Thoracic aorta (tissue), 2 donors: ENCODE measurements at places on chromosomes 2 and 18.

DNA sequence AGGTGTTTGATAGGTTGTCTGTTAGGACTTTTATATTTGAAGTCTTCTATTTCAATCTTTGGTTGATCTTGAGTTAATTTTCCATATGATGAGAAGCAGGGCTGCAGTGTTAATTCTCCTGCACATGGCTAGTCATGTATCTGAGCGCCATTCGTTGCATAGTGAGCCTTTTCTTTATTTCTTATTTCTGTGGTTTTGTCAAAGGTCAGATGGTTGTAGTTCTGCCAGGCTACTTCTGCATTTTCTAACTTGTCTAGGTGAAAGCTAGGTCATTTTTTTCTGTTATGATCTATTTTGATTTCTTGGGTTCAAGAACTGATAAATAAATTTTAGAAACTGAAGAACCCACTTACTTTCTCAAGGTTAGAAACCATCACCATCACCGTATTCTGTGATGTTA is 56.7 kb downstream of the CCDC74A start:
- H3K4me3 ChIP-seq, result no peak overlapping the region
- H3K27me3 ChIP-seq, result no peaks in the 10 kb centered on the region
- DNase-seq, result no peak

- no peak overlapping the region for H3K4me3 ChIP-seq
- no peaks in the 10 kb centered on the region for H3K27me3 ChIP-seq
- H3K36me3 ChIP-seq, result no peaks in the 10 kb centered on the region
- H3K27ac ChIP-seq, result no peak overlapping the region
- H3K4me1 ChIP-seq, result peaks cover 14% of the 10 kb centered on the region
Measured at GRCh38 chr2:206984206-206984605, 44.9 kb downstream of the CPO start.

- H3K27me3 ChIP-seq, result no peaks in the 10 kb centered on the region
- peak overlapping the region; percentile 85 for H3K4me3 ChIP-seq
- peaks cover 20% of the 10 kb centered on the region for H3K4me1 ChIP-seq
- peak overlapping the region; percentile 92 for H3K27ac ChIP-seq
Measured at GRCh38 chr2:226794751-226795171, 4.9 kb downstream of the IRS1 start.

GRCh38 chr2:134572314-134573084 is 146.3 kb downstream of the TMEM163 start:
- H3K4me1 ChIP-seq, result no peaks in the 10 kb centered on the region
- H3K27ac ChIP-seq, result no peak overlapping the region
- H3K4me3 ChIP-seq, result no peak overlapping the region
- no peak for DNase-seq
- no peaks in the 10 kb centered on the region for H3K36me3 ChIP-seq
